ENCODE measurements at places on chromosomes 2 and 18.

GRCh38 chr2:33207151-33207740 is 260.5 kb downstream of the LTBP1 start:
- H3K4me3 ChIP-seq: no peak overlapping the region
- DNase-seq: no peak
- no peaks in the 10 kb centered on the region for H3K36me3 ChIP-seq
- no peak overlapping the region for H3K27ac ChIP-seq
- no peaks in the 10 kb centered on the region for H3K27me3 ChIP-seq

- no peak overlapping the region for H3K27ac ChIP-seq
- H3K4me1 ChIP-seq: no peaks in the 10 kb centered on the region
- no peak overlapping the region for H3K4me3 ChIP-seq
- no peak for DNase-seq
Measured at GRCh38 chr2:169659320-169659719, 34.9 kb downstream of the CFAP210 start.

DNA sequence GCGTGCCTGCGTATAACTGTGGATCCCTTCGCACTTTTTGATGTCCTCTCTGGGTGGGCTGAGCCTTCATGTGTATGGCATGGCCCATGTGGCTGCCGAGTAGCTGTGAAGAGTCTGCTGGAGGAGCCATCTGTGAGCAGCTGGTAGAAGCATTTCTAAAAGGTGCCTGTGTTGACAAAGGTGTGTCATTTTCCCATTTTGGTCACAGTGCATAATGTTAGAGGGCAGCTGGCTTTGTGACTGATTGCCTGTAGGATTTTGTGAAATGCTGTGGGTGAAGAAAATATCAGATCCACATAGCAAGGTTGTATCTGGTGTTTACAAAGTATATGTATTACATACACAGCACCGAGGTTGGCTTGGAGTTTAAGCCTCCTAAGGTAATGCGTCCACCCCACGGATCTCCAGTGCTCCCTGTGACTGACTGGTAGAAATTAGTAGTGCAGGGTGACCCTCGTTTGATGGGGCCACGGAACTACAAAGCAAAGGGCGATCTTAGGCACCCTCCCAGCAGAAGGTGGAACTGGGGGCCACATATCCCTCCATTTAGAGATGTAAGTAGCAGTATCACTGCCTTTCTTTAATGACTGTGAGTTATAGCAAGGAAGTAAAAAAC is 16.5 kb downstream of the GATA6 start:
- peaks cover 57% of the 10 kb centered on the region for H3K4me1 ChIP-seq
- peak overlapping the region; percentile 83 for H3K27ac ChIP-seq
- peaks cover 74% of the 10 kb centered on the region for H3K36me3 ChIP-seq
- no peaks in the 10 kb centered on the region for H3K27me3 ChIP-seq
- no peak overlapping the region for H3K4me3 ChIP-seq

GRCh38 chr2:28681158-28681571 is 70.5 kb upstream of the PPP1CB start:
- H3K27ac ChIP-seq: no peak overlapping the region
- no peaks in the 10 kb centered on the region for H3K27me3 ChIP-seq
- DNase-seq: no peak
- no peaks in the 10 kb centered on the region for H3K36me3 ChIP-seq

GRCh38 chr2:119599384-119599783 is 55.1 kb downstream of the CFAP221 start:
- H3K4me3 ChIP-seq: no peak overlapping the region
- DNase-seq: no peak
- H3K36me3 ChIP-seq: no peaks in the 10 kb centered on the region
- peaks cover 26% of the 10 kb centered on the region for H3K4me1 ChIP-seq
- H3K27ac ChIP-seq: no peak overlapping the region

GRCh38 chr18:45121146-45121545 is 440.5 kb downstream of the SETBP1 start:
- peaks cover 5% of the 10 kb centered on the region for H3K27me3 ChIP-seq
- no peak for DNase-seq
- H3K4me3 ChIP-seq: no peak overlapping the region
- no peaks in the 10 kb centered on the region for H3K36me3 ChIP-seq
- no peak overlapping the region for H3K27ac ChIP-seq

Measured in cardiac muscle cell (in vitro differentiated cells and primary cell).